Activated naive CD8-positive, alpha-beta T cell treated with anti-CD3 and anti-CD28 coated beads, Interleukin-2, amount 10 ng/mL, durations not matched to agents 7 days and 5 days (primary cell): ENCODE measurements at places on chromosomes 2 and 18. TPM values are rescaled to one million over a fixed set of nuclear protein-coding genes. Genes with fewer than 3 reads are reported as not detected.

Gene SP5
- total RNA-seq: not detected

Gene DSG2
- total RNA-seq: 0.25 TPM

Gene IDH1
- 29.5 TPM for total RNA-seq

Gene KIF5C
- total RNA-seq: 14.2 TPM

Gene LCT
- total RNA-seq: 0.39 TPM

DNA sequence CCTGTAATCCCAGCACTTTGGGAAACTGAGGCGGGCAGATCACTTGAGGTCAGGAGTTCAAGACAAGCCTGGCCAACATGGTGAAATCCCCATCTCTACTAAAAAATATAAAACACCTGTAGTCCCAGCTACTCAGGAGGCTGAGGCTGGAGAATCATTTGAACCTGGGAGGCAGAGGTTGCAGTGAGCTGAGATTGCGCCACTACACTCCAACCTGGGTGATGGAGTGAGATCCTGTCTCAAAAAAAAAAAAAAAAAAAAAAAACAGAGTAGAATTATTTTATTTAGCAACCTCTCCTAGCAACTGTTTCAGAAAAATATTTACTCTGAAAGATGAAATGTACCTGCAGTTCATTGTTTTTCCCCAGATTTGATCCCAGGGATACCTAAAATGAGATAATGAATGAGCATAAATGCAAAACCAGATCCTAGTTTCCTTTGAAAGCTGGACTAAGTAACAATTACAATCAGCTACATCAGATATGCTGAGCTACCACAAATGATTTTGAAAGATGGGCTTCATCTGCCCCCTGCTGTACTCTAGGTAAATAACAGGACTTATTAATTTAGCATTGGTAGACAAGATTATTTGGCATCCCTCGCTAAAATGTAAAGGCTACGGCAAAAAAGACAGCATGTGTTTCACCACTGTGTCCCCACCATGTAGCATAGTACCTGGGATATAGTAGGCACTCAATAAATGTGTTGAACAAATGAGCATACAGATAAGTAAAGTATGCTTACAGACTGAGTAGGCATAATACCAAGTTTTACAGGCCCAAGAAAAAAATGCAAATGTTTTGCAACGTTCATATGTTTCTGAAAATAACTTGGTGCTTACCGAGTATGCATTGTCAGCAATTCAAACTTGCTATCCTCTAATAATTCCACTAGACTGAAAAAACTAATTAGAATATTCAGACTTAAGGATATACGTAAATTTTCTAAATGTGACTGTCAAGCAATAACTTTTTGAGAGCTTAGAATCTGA, 102.5 kb downstream of the ATL2 start:
- H3K4me3 ChIP-seq: no peak overlapping the region
- DNase-seq: no peak
- H3K27ac ChIP-seq: no peak overlapping the region

DNA sequence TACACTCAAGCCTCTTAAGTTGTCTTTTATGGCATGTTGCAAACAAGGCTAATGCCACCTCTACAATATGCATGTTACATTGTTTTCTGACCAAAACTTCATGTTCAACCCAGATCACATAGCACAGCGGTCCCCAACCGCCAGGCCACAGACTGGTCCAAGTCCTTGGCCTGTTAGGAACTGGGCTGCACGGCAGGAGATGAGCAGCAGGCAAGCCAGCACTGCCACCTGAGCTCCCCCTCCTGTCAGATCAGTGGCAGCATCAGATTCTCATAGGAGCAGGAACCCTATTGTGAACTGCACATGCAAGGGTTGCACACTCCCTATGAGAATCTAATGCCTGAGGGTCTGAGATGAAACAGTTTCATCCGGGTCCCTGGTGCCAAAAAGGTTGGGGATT, 324.8 kb upstream of the CHAC2 start:
- H3K4me3 ChIP-seq: no peak overlapping the region
- H3K27ac ChIP-seq: no peak overlapping the region
- H3K27me3 ChIP-seq: peaks cover 5% of the 10 kb centered on the region

GRCh38 chr2:180829836-180830235, 150.6 kb upstream of the UBE2E3 start:
- no peaks in the 10 kb centered on the region for H3K36me3 ChIP-seq
- H3K27ac ChIP-seq: no peak overlapping the region
- no peak overlapping the region for H3K4me3 ChIP-seq
- DNase-seq: no peak

DNA sequence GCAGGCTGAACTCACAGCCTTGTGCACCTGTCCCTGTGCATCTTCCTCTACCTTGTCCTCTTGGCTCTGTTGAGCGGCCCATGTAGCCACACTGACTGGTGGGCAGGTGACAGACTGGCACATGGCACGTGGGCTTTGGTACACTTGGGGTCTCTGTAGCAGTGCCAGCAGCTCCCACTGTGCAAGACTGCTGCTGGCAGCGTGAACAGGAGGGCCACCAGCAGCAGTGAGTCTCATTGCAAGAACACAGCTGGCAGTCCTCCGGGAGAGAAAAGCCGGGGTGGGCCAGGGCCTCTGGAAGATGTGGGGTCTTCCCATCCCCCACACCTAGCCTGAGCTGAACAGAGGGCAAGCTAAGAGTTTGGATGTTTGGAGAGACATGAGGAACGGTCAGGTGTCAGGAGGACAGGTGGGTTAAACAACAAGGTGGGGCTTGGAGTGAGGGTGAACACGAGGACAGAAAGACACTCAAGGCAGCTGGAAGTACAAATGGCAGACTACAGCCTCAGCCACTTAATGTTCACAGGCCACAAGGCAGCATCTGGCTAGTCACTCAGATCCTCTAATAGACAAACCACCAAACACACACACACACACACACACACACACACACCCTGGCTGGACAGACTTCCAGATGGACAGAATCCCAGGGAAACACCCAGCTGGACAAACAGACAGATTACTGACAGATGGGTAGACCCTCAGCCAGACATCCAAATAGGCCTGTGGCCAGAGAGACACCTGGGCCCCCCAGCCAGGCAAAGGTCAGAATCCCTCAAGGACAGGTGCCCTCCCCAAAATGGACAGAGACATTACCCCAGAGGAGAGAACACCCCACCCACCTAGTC, 2.3 kb upstream of the PTPN18 start:
- no peaks in the 10 kb centered on the region for H3K36me3 ChIP-seq
- H3K4me1 ChIP-seq: peaks cover 14% of the 10 kb centered on the region
- H3K4me3 ChIP-seq: no peak overlapping the region
- DNase-seq: no peak
- H3K27me3 ChIP-seq: peaks cover 2% of the 10 kb centered on the region
- H3K27ac ChIP-seq: peak overlapping the region; percentile 38
